Bone marrow (tissue), 2 donors: ENCODE measurements at places on chromosomes 7 and 10.

GRCh38 chr10:53839440-53840039 lies 961.5 kb downstream of the PCDH15 start:
- no peak for DNase-seq

GRCh38 chr7:35975851-35976454 lies 175.1 kb downstream of the SEPTIN7 start:
- DNase-seq = no peak

GRCh38 chr7:121730869-121731268 lies 142.1 kb upstream of the PTPRZ1 start:
- no peak for DNase-seq

GRCh38 chr7:86848226-86848625 lies 204.5 kb downstream of the GRM3 start:
- no peak for DNase-seq

GRCh38 chr7:6628045-6628444 lies 9.1 kb upstream of the ZNF316 start:
- DNase-seq = no peak

DNA sequence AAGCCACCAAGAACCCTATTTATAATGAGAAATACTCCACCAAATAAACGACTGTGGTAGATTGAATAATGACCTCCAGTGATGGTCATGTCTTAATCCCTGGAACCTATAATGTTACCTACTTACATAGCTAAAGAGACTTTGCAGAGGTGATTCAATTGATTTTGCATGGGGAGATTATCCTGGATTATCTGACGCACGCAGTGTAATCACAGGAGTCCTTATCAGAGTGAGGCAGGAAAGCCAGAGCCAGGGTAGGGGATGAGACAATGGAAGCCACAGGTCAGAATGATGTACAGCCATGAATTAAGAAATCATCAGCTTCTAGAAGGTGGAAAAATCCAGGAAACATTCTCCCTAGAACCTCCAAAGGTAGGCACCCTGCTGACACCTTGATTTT lies 286.4 kb upstream of the SP4 start:
- DNase-seq = no peak

GRCh38 chr7:150981644-150982043 lies 3.5 kb upstream of the KCNH2 start:
- no peak for DNase-seq

GRCh38 chr7:50509459-50509858 lies 55.7 kb downstream of the DDC start:
- no peak for DNase-seq

DNA sequence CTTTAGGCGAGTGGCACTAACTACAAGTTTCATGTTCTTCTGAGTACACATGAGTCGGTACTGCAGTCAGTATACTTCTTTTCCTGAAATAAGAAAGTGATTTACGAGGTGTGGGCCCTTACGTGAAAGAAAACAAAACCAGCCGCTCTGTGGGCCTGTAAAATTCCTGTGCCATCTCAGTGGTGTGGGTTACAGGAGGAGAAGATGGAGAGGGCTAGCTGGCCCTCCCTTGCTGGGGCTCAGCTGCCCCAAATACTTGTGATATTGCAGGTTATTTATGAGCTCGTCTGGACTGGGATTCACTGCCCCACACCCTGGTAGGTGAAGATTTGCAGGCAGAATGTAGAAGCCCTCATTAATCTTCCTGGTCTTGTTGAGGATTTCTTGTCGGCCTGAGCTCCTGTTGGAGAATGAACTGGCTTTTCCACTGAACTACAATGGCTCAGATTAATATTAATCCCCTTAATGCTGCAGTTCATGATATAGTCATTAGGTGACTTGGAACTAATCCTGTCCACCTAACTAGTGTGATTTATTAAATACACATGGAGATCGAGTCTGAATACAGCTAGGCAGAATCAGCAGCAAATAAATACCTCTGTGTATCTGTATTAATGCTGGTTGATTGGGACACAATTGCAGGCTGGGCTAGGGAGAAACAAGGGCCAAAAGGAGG lies 68.0 kb downstream of the GBF1 start:
- no peak for DNase-seq
